ENCODE measurements at places on chromosomes 13 and 19.

DNA sequence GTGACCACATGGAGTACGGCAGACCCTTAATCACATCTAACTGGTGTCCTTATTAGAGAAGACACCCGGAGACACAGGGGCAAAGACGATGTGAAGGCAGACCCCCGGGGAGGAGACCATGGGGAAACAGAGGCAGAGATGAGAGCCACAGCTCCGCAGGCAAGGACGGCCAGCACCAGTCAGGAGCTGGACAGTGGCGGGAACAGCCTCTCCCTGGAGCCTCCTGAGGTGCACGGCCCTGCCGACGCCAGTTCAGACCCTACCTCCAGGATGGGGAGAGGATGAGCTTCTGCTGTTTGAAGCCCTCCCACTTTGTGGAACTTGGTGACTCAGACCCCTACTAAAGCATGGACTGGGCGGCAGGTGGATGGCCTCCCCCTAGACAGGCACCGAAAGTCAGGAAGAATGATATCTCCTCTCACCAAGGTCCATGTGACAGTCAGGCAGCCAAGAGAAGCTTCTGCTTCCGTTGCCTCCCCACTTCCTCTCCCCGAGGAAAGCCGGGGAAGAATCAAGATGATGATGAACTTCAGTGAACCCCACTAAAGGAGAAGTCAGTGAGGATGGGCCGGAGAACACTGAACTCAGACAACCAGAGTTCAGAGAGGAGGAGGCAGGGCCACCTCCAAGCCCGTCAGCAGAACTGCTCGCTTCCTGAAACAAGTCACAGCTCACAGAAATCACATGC, 25.4 kb downstream of the RAB20 start:
- no peak for DNase-seq

DNA sequence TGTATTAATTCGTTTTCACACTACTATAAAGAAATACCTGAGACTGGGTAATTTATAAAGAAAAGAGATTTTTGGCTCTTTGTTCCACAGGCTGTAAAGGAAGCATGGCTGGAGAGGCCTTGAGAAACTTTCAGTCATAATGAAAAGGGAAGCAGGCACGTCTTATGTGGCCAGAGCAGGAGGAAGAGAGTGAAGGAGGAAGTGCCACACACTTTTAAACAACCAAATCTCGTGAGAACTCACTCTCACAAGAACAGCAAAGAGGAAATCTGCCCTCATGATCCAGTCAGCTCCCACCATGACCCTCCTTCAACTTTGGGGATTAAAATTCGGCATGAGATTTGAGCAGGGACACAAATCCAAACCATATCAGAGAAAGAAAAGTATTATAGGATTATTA, 1255.9 kb upstream of the MIR17HG start:
- DNase-seq: no peak

DNA sequence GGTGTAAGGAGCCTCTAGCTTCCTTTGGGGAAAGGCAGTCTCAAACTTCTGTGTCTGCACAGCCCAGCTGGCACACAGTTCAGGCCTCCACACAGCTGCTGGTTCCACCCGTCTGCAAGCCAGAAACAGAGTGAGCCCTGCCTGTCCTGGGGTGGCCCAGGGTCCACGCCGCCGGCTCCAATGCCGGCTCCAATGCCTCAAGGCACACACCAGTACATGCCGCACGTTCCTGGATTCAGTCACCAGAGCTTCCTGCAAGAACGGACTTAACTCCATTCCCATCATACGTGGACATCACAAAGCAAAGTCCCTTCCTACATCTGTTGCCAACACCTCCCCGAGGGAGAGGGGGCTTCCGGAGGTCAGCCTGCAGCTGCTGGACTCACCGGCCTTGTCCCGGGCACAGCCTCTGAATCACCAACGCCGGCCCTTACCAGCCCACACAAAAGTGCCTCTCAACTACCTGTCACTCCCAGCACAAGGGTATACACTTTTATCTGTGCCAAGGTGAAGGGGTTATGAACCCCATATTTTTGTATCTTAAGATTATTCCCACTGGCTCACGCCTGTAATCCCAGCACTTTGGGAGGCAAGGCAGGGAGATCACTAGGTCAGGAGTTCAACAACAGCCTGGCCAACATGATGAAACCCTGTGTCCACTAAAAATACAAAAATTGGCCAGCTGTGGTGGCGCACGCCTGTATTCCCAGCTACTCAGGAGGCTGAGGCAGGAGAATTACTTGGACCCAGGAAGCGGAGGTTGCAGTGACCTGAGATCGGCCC, 8.5 kb downstream of the SH3GL1 start:
- no peak for DNase-seq

- DNase-seq: no peak
Observed at GRCh38 chr13:47281991-47282390, 385.1 kb upstream of the HTR2A start.

- DNase-seq: no peak
Observed at GRCh38 chr19:47102346-47103060, 11.1 kb downstream of the ZC3H4 start.

DNA sequence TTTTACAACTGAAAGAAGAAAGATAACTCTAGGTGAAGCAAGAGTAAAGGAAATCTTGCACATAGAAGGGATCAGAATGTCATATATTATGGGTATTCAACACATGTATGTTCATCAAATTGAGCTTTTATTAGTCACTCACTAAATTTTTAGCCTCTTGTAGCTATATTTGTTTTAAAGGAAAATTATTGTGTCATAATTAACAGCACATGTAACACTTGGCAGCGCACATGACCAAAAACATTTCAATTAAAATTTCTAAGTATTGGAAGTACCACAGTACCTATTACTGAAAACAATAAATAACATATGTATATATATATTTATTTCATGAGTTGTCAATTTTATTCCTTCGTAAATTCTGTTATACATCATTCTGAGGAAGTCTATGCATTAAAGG, 2800.4 kb downstream of the PCDH9 start:
- DNase-seq: no peak

DNA sequence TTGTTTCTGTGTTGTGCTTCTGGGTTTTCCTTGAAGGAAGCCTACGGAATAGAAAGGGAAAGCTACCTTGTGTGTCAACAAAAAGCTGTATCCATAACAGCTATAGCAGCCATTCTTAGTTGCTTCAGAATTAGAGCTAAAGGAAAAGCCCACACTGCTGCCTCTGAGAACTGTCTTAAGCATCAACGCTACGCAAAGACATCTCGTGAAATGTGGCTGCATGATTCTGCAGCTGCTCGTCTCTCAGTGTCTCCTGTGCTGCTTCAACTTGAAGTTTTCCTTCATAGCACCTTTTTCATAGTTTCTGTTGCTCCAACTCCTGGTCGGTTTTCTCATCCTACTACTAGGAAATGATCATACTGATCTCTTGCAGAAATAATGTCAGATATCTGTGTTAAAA, 140.9 kb upstream of the MAB21L1 start:
- DNase-seq: no peak

DNA sequence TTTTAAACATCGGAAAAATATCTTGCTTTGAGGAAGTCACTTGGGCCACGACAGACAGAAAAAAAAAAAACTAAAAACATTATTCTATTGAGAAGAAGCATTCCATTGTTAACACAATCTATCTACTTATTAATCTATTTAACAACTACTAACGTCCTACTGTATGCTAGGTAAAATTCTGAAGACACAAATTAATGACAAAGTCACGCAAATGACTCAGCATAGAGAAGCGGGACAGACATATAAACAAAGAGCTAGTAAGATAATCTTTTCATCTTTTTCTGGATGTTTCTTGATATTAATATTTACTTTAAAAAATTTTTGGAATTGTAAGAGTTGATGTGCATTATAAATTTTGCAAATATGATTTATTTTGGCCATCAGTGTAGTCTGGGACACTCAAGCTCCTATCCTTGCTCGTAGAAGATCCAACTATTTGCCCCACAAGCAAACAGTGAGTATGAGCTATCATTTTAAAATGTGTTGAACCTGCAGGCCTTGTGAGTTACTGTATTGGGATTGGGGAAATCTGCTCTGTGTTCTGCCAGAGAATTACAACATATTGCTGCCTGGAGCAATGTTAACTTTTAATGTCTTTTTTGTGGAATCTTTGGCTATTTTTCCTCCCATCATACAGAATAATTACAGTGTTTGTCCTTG, 109.1 kb downstream of the PCDH9 start:
- DNase-seq: no peak

- no peak for DNase-seq
Observed at GRCh38 chr13:59963383-59963782, 200.3 kb downstream of the DIAPH3 start.

GRCh38 chr19:47757617-47758442, 12.5 kb downstream of the NOP53 start:
- DNase-seq: no peak

DNA sequence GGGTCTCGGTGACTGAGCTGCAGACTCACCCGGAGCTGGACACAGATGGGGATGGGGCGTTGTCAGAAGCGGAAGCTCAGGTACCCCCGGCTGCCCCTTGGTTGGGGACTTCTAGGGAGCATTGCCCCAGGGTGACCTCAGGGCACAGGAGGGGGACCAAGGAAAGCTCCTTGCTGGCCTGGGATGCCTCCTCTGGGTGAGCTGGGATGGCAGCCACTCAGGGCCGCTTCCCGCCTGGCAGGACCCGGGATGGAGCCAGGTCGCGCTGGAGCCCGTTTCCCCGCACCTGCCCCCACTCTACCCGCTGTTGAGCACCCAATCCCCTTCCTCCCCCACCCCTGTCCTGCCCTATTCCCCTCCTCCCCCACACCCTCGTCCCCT, 10.8 kb downstream of the PRKCSH start:
- DNase-seq: no peak

GRCh38 chr19:40592170-40592569, 9.0 kb upstream of the LTBP4 start:
- no peak for DNase-seq

GRCh38 chr19:7874076-7874896, at the start of gene PRR36:
PRR36 (minus strand) TSS chr19:7874390; CDS start chr19:7873689, 701 bp downstream.
- no peak for DNase-seq

- DNase-seq: no peak
Observed at GRCh38 chr13:110156301-110157049, 150.5 kb downstream of the COL4A1 start.

GRCh38 chr13:111115061-111115964, at the start of gene ARHGEF7:
ARHGEF7 (plus strand) TSS chr13:111115310; CDS start chr13:111115527, 217 bp downstream.
- no peak for DNase-seq

DNA sequence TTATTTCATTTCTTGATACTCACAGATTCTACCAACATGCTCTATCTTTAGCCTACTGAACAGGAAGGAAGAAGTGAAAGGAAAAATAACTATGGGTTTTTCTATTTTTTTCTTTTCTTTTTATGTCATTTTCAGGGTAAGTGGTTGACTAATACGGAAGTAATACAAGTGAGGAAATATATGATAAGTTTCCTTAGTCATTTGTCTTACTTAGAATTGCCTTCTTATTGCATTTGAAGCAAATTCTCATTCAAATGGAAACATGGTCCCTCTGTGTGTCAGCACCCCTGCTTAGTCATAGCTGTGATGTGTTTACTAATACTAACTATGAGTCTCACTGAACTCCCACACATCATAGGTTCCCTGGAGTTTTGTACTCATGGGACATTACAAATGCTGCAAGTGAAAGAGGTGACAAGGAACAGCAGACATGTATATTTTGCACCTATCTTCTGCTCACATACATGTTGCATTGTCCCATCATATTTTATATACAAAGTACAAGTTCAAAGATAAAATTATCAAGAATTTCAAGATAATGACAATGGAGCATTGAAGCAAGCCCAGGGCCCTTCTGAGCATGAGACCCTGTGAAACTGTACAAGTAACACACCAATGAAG, 60.1 kb downstream of the DCT start:
- peak; percentile 41 for DNase-seq

- DNase-seq: no peak
Observed at GRCh38 chr13:97478247-97478646, 44.3 kb downstream of the RAP2A start.

GRCh38 chr13:113448545-113448884, 4.8 kb downstream of the ADPRHL1 start:
- DNase-seq: no peak

DNA sequence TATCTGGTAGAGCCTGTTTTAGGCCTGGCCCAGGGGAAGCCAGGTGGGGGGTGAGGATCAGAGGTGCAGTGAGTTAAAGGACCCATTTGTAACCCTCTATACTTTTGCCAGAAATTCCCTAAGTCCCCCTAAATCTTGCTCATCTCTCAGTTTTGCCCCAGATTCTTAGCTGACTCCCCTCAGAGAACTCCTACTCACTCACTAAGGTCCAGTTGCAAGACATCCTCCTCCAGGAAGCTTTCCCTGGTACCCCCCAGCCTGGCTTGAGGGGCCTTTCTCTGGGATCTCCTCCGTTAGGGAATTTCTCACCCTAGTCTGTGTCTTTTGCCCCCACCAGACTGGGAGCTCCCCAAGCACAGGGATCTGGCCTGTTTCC, 1.9 kb downstream of the TSKS start:
- DNase-seq: no peak

DNA sequence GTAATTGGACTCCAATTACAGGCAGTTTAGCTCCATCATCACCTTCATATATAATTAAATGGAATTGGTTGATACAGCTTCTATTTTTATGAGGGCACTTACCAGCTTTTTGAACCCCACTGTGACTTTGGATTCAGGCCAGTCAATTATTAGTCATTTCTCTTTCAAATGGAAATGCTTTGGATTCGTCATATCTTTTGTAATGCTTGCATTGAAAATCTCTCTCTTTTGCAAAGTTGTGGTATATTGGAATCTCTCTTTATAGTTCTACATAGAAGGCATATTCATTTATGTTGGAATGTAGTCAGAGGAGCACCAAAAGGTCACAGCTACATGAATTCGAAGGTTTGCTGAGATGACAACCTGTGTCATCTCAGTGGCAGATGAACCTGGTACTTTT, 1074.3 kb upstream of the SLC10A2 start:
- no peak for DNase-seq

GRCh38 chr13:101155920-101156319, 260.4 kb downstream of the NALCN start:
- DNase-seq: no peak

DNA sequence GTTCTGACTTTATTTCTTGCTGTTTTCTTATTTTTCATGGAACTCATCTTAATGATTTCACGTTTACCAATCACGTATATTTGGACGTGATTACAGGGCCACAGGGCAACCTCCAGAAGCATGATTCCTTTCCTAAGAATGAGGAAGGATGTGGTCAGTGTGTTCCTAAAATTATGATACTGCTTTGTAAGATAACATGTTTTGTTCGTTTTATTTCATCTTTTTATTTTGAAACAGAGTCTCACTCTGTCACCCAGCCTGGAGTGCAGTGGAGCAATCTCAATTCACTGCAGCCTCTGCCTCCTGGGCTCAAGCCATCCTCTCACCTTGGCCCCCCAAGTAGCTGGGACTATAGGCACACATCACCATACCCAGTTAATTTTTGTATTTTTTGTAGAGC, 24.8 kb upstream of the LAIR1 start:
- DNase-seq: no peak

- DNase-seq: no peak
Observed at GRCh38 chr19:7820588-7820987, 9.4 kb upstream of the EVI5L start.

DNA sequence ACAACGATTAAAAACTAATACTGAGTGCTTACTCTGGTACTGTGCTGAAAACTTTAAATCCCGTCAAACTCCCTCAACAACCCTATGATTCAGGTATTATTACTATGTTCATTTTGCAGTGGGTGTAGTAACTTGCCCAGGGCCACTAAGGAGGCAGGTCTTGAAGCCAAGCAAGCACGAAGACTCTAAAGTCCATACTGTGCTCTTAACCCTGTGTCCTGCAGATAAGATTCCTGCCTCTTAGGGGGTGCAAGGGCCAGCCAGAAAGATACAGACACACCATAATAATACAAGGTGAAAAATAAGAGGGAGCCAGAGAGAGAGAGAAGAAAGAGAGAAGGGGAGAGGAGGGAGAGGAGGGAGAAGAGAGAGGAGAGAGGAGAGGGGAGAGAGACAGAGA, 95.5 kb downstream of the CDADC1 start:
- DNase-seq: no peak

GRCh38 chr13:26895081-26895807, 134.7 kb upstream of the GPR12 start:
- no peak for DNase-seq
